H1 (cell line): ENCODE measurements at places on chromosomes 7 and 10.

GRCh38 chr7:137390076-137390475 is 46.5 kb upstream of the PTN start:
- DNase-seq = no peak

DNA sequence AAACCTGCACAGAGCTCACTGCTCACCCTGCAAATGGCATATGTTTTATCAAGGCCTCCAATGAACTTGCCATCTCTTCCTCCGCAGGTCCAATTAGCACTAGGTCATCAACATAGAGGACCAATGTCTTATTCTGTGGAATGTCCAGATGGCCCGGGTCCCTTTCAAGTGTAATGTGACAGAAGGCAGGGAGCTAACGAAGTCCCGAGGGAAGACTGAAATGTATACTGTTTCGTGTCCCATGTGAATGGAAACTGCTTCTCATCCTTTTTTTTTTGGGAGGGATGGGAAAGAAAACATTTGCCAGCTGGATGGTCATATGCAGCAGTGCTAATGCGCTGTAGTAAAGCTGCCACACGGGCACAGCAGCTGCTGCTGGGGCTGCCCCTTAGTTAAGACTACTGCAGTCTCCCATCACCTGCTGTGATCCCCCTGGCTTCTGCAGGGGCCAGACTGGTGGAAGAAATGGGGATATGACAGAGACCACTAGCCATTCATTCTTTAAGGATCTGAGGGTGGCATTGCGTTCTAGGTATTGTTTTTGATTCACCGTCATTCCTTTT is 61.7 kb upstream of the CCNY start:
- DNase-seq = no peak

DNA sequence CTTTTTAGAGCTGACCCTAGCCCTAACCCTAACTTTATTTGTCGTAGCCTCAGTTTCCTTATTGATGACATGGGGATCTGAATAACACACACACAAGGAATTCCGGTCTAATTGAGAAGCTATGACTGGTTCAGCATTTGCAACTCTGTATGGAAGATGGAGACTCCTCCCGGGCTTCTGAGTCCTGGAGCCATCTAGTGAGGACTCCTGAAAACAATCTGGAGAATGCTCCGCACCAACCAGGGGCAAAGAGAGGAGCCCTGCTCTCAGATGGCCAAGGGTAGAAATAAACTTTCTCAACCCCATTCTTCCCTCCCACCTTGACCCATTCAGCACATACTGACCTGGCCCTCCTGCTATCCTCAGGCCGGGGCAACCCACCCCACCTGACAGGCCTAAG is 26.4 kb downstream of the MBL2 start:
- no peak for DNase-seq

DNA sequence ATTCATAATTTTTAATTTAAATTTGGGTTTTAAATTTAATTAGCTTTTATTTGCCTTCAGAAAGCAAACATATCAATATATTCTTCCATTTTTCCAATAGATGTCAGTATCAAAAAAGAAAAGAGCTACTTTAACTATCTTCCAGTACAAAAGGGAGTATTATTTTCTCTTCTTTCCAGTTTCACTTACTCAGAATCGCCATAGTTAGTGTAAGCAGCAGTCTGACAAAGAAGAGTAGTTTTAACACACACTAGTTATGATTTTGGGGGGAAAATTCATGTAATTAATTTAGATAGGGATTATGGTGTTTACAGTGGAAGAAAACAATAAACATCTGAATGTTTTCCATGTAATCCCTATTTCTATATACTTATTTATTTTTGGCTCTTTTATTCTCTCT is 272.6 kb upstream of the DGKB start:
- DNase-seq = no peak

- no peak for DNase-seq
Observed at GRCh38 chr10:4504550-4504949, 321.5 kb upstream of the AKR1E2 start.

GRCh38 chr7:98278936-98279335 is 2.5 kb upstream of the BRI3 start:
- no peak for DNase-seq

DNA sequence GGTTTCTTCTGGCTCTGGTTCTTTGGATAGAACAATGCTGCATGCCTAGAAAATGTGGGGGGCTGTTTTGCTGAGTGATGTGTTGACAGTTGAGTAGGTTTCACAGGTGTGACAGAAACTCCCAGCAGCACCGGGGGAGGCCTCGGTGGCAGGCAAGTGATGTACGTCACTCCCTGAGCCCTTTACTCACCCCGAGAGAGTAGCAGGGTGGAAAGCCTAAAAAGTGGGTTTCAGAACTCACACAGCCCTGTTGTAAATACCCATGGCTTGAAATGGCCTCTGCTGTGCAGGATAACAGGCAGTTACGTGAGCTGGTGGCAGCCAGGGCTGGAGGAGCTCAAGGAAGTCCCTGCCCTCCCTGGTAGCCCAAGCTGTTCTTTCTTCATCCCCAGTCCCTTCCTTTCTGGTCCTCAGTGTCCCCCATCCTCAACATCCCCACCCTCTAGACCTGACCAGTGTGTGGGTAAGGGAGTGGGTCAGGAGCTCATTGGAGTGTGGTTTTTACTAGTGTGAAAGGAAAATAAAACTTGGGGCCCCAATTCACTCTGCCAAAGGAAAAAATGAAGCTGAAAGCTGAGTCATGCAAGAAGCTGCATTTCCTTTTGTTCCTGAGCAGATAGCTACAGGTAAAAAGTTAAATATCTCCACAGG is 258.1 kb downstream of the STK31 start:
- no peak for DNase-seq

- no peak for DNase-seq
Observed at GRCh38 chr7:22610951-22611757, 111.2 kb upstream of the STEAP1B start.

DNA sequence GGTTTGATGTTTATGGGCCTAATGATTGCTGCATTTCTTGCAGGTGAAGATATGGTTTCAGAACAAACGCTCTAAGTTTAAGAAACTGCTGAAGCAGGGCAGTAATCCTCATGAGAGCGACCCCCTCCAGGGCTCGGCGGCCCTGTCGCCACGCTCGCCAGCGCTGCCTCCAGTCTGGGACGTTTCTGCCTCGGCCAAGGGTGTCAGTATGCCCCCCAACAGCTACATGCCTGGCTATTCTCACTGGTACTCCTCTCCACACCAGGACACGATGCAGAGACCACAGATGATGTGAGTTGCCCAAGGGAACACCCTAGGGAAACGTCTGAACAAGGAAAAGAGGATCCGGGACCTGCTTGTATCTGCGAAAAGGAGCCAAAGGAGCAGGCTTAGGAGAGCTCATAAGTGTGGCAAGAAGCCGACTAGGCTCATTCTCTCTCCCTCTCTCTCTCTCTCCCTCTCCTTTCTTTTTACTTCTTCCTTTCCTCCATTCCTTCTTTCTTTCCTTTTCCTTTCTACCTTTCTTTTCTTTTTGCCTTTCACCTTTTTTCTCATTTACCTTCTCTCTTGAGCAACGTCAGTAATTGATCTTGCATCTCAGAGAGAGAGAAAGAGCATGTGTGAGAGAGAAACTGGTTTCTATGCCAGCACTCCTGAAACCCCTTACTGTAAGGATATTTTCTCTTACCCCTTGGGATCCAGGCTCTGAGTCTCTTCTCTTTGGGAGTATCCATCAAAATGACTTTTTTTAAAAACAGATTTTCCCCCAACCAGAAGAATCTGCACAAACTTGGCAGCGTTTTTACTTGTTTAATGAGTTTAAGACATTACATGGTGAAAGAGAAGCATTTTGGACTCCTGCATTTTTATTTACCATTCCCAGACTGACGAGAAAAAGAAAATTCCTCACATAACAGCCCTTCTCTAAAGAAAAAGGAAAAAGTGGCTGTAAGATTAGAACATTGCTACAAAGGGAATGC is 4.7 kb downstream of the DLX6 start:
- no peak for DNase-seq

- DNase-seq = no peak
Observed at GRCh38 chr7:127995881-127996215, 35.4 kb downstream of the LRRC4 start.

DNA sequence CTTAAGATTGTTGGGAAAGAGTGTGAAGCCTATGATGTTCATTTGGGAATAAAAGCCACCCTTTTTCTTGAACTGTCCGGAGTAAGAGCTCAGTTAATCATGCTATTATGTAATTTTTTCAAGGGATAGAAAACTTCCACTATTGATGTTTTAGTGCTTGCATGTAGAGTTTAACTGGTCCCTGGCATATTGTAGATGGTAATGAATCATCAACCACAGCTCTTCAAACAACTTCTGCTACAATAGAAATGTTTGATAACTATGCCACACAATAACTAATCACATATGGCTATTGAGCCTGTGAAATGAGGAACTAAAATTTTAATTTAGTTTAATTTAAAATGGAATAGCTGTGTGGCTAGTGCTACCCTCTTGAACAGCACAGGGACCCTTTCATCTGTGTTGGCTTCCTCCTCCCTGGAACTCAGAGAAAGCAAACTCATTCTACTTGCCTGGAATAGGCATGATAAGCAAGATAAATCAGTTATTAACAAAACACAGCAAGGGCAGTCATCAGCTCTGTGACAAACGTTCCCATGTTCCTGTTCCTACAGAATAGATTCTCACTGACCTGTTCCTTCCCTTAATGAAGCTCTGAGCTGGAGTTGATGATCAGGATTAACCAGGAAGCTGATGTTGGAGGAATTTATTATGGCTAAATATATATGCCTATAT is 4.9 kb upstream of the SRI start:
- DNase-seq = no peak

- DNase-seq = no peak
Observed at GRCh38 chr7:70775570-70776156, 356.3 kb upstream of the GALNT17 start.

GRCh38 chr7:109003742-109004141 is 434.1 kb downstream of the DNAJB9 start:
- DNase-seq = no peak

DNA sequence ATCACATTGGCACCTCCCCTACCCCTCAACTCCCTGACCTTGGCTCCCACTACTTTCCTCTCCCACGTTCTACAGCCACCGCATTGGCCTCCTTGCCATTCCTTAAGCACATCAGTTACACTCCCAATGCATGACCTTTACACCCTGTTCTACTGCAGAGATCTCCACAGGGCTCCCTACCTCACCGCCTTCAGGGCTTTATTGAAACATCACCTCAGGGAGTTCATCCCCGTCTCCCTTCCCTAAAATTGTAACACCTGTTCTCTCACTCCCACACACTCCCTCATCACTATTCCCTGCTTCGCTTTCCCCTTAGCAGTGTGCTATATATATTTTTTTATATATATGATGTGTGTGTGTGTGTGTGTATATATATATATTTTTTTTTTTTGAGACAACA is 18.5 kb downstream of the CNNM1 start:
- no peak for DNase-seq

DNA sequence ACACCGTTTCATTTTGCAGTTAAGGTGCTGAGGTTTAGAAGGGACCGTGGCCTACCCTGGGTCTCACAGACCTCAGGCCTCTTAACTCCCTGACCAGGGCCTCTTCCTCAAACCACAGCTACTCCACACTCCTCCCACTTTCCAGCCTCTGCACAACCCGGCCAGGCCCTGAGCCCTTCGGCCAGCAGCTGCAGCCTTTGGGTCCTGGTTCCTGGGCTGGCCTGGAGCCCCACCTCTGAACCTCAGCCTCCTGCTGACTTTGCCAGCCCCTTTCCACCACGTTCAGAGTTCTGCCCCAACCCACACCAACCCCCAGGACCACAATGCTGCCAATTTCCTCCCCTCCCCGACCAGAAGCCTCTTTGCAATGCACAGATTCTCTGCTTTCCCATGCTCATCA is 84.1 kb downstream of the VOPP1 start:
- DNase-seq = no peak
